ENCODE measurements at places on chromosomes 3 and 15.

GRCh38 chr15:41501931-41502794, 8.5 kb downstream of the ITPKA start:
- H3K27me3 ChIP-seq = peaks cover 56% of the 10 kb centered on the region
- H3K4me3 ChIP-seq = peak overlapping the region; percentile 57
- H3K4me1 ChIP-seq = peaks cover 16% of the 10 kb centered on the region
- no peak overlapping the region for H3K27ac ChIP-seq
- H3K36me3 ChIP-seq = peaks cover 1% of the 10 kb centered on the region

GRCh38 chr15:65051266-65051665, 6.1 kb downstream of the SLC51B start:
- no peak overlapping the region for H3K27ac ChIP-seq
- H3K4me3 ChIP-seq = no peak overlapping the region
- peaks cover 23% of the 10 kb centered on the region for H3K4me1 ChIP-seq
- DNase-seq = no peak

- DNase-seq = no peak
- no peaks in the 10 kb centered on the region for H3K27me3 ChIP-seq
- H3K4me1 ChIP-seq = no peaks in the 10 kb centered on the region
- no peak overlapping the region for H3K4me3 ChIP-seq
- H3K36me3 ChIP-seq = no peaks in the 10 kb centered on the region
- H3K27ac ChIP-seq = no peak overlapping the region
These were observed 8.6 kb upstream of the ZNF620 start for GRCh38 chr3:40497288-40497687.

DNA sequence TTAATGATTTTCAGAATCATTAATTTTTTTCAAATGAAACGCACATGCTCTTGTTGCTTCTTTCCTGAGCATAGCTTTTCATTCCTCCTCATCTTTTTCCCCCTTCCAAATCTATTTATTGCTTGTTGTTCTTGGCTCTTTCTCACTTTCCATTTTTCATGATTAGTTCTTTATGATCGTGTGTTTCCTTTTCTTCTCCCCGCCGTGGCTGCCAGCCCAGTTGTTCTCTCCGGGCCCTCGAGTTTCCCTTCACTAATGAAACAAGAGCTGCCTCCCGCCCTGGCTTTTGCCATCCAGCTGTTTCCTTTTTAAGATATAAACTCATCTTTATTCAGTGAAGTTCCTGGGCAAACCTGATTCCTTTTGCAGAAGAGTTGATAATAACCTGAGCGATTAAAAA, 170.2 kb upstream of the NR2F2 start:
- H3K27me3 ChIP-seq = no peaks in the 10 kb centered on the region
- H3K4me1 ChIP-seq = peaks cover 18% of the 10 kb centered on the region
- no peak for DNase-seq
- peak overlapping the region; percentile 50 for H3K4me3 ChIP-seq
- H3K27ac ChIP-seq = peak overlapping the region; percentile 73

GRCh38 chr3:164018500-164018899, 1059.8 kb downstream of the SI start:
- no peak for DNase-seq
- no peak overlapping the region for H3K27ac ChIP-seq
- H3K36me3 ChIP-seq = no peaks in the 10 kb centered on the region

- peaks cover 9% of the 10 kb centered on the region for H3K27me3 ChIP-seq
- no peak for DNase-seq
- H3K4me3 ChIP-seq = no peak overlapping the region
These were observed 56.3 kb downstream of the PPARG start for GRCh38 chr3:12345141-12345561.

Measured in chondrocyte (in vitro differentiated cells).